Right ventricle myocardium superior (tissue), 1 donor: ENCODE measurements at places on chromosomes 6 and 20.

GRCh38 chr20:19718880-19719279, 39.2 kb upstream of the RIN2 start:
- DNase-seq: no peak

DNA sequence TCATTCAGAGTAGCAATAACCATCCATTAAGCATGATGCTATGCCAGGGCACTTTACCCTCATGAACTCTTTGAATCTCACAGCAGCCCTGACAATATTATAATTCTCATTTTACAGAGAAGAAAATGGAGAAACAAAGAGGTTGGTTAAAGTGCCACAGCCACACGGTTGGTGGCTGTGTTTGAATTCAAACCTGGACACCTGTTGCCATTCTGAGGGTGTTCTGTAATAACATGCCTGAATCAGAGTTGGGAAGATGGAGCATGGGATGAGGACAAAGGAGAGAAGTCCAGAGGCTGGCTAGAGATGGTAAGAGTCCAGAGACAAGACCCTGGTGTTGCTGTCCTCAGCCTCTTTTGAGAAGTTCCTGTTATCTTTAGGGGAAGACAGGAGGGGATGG, 127.7 kb downstream of the DHX35 start:
- no peak for DNase-seq

- no peak for DNase-seq
These were observed 2.3 kb upstream of the RRP36 start for GRCh38 chr6:43019152-43019551.

- DNase-seq: no peak
These were observed 18.3 kb downstream of the KIAA1586 start for GRCh38 chr6:57064809-57065208.

- DNase-seq: peak; percentile 61
These were observed 7.4 kb upstream of the BPIFA3 start for GRCh38 chr20:33209789-33210188.

DNA sequence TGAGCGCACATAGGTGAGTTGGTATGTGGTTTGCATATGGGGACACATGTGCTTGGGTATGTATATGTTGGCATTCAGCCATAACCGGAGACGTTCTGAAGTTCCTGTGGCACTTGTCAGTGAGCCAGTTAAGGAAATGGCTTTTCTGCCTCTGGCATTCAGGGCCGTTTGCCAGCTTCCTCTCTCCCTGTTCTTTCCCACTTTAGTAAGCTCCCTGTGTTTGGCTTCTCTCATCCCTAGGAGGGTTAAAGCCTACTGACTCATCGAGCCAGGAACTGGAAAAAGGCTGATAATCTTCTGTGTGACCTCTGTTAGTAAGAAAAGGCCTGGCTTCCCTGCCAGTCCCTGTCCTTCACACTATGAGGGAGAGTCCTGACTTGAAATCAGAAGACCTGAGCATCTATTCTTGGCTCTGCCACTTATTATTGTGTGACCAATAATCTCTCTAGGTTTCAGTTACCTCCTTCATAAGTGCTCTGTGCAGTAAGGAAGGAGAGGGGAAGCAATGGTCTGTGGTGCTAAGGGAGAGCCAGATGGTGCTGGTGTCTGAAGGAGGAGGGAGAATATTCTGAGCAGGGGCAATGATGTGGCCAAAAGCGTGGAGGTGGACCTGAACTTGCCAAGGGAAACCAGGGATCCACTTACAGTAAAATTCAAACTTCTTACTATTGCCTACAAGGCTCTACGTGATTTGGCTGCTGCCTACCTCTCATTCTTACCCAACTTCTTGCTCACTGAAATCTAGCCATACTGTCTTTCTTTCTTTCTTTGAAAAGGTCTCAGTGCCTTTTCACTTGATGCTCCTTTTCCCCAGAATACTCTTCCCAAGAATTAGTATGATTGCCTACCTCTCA, 31.4 kb downstream of the ACSS2 start:
- peak; percentile 71 for DNase-seq

DNA sequence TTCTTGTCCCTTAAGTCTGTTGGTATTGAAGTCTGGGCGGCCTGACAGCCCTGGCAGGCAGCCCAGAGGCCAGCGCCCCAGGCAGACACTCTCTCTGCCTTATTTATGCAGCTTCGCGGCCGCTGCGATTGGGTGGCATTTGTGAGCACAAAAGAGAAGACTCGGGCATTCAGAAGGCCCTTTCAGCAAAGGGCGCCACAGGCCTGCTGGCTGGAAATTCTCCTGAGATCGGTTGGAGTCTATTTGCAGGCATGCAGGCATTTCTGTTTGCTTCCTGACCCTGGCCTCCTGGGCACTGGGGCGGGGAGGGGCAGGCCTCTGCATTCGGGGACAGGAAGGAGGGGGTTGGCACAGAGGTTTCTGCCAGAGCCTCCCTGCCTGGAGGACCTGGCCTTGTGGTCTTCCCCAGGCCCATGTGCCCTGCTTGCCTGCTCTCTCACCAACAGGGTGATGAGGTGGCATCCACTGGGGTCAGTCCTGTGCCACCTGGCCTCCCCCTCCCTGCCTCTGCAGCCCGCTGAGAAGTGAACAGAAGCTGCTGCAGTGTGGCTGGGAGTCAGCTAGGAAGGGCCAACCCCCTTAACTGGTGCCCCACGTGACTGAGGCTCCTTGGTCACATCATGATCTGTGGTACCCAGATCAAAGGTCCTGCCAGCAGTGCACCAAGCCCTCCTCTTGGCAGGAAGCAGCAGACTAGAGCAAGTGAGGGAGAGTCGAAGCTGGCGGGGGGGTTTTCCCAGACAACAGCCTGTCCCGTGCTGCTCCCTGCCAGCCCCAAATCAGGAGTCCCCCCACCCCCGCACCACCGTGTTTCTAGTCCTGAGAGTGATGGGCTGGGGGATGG, 16.6 kb upstream of the CCDC167 start:
- peak; percentile 68 for DNase-seq

GRCh38 chr6:33929575-33930288, 125.9 kb upstream of the MLN start:
- no peak for DNase-seq

GRCh38 chr20:14450256-14450655, 112.8 kb upstream of the FLRT3 start:
- DNase-seq: no peak

GRCh38 chr6:162373192-162373591, 354.4 kb downstream of the PRKN start:
- no peak for DNase-seq

DNA sequence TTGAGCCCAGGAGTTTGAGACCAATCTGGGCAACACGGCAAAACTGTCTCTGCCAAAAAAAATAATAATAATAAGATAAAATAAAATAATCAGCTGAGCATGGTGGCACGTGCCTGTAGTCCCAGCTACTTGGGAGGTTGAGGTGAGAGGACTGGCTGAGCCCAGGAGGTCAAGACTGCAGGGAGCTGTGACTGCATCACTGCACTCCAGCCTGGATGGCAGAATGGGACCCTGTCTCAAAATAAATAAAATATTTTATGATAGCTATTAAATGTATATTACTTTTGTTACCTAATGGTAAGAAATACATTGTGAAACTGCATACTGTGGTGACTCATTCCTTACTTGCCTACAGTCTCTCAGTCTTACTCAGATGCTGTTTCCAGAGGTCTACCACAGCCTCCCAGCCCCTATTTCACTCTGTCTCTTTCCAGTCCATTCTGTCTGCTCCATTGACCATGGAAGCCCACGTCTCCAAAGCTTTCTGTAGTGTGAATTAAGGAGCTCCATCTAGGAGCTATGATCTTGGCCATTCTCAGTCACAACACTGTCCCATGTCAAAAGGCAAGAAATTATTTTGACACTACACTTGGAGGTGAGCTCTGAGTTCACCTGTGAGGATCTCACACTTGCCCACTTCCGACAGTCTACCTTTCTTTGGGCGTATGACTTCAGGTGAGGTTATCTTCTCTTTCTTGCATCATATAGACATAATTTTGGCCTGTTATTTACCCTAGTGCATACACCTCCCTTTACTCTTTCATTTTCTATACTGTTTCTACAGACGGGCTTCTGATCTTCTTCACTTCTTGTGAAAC, 22.4 kb upstream of the SNX9 start:
- no peak for DNase-seq

GRCh38 chr6:17172836-17173470, 71.1 kb downstream of the STMND1 start:
- no peak for DNase-seq

DNA sequence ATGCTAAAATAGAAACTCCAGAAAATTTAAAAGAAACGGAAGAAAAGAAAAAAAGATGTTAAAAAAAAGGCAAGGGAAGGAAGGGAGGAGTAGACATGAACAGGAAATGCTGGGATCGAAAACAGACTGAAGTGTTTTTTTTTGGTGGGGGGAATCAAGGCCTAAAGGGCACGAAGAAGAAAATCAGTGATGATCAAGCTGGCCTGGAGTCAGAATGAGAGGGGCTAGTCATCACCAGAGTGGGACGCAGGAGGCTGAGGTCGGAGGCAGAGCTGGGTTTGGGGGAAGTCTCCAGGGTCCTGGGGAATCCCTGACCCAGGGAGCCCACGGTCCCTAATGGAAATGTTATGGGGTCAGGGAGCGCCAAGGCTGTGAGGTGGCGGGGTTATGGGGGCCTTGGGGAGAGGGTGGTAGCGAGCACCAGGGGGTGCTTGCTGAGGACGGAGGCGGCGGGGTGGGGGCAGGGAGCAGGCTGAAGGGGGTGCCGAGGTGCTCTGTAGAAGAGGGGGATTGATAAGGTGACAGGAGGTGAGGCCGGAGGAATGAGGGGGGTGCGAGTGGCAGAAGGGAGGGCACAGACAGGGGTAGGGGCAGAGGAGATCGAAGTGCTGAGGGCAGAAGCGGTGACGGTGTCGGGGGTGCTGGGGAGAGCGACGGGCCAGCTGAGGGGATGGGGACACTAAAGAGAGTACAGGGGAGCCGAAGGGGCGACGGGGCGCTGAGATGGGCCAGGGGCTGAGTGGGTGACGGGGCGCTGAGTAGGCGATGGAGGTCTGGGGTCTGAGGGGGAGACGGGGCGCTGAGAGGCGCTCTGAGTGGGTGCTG, 684 bp downstream of the ZNFX1 start:
- peak; percentile 62 for DNase-seq

DNA sequence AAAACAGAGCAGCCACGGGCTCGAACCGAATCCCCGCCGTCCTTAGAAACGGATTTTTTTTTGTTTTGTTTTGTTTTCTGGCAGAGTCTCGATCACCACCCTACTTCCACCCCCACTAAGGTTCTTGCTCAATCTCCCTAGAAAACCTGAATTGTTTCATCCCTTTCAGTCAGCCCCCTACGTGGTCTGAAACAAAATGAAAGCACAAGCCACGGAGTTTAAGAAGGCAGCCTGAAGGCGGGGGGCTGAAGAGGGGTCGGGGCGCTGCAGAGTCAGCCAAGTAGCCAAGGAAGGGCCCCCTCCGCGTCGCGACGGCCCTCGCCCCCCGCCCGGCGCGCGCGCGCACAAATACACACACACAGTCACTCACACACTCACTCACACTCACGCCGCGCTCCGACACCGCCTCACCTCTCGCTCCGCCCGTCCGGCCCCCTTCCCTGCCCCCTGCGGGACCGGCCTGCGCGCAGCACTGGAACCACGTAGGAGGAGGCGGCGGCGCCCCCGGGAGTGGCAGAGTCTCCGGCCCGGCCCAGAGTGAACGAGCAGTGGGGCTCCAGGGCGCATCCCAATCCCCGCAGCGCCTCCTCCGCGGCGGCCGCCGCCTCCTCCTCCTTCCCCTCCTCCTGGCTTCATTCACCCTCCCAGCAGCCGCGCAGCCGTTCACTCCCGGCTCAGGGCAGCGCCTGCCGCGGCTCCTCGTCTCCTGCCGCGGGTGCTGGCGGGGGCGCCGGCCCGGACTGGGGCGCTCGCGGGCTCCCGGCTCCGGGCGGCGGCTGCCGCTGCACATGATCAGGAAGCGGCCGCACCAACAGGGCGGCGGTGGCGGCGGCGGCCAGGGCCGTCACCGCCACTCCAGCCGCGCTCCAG, 1.4 kb downstream of the ATXN1 start:
- peak; percentile 96 for DNase-seq

- DNase-seq: no peak
These were observed 104.9 kb upstream of the TSHZ2 start for GRCh38 chr20:52867305-52867704.

DNA sequence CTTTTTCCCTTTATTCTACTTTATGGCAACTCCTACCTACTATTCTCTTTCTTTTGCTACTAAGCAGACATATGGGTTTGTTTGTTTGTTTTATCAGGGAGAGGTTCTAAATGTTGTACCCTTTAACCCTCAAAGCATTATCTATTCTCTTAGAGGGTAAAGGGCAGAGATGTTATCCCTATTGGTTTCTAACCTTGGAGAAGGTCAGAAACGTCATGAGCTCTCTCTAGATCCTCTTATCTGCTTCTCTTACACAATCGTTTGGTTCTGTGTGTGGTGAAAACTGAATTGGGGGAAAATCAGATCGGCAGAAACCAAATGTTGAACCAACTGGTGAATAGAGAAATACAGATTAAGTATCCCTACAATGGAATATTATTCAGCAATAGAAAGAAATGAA, 6.4 kb upstream of the MPC1 start:
- DNase-seq: no peak

- DNase-seq: peak; percentile 22
These were observed 869.7 kb downstream of the PHF3 start for GRCh38 chr6:64505312-64505711.

DNA sequence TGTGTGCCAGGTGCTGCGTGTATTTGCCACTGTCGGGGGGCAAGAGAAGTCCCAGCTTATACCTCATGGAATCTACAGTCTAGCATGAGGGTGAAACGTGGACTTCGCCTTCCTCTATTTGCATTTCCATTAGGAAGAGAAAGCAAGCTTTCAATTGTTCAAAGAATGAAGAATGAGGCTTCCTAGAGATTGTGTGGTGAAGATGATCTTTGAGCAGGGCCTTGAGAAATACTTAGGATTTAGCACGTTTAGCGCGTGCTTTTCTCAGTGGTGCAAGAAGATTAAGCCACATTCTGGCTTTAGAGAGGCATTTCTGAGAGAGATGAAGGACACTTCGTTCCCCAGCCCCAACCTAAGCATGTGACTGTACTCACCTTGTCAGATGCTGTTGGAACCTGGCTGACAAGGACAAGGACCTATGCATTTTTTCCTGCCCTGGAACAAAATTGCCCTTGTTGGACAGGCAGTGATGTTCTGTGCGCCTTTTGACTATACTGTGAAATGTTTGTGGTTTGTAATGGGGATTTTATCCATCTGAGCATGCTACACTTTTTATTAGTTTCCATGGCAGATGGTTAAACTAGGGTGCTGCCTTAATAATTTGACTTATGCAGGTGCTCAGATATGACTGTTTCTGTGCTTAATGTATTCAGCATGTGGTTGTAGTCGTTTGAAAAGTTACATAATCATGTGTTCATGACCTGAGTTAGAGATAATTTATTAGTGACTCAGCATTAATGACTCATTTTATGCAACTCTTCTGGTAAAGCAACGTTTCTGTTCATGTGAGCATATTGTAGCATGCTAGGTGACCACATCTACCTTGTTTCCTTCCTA, 10.7 kb downstream of the TULP4 start:
- DNase-seq: no peak
